NCI-H2171 (cell line): ENCODE measurements at places on chromosomes 7 and 10.

- DNase-seq = no peak
Measured at GRCh38 chr10:75839020-75839419, 407.6 kb downstream of the LRMDA start.

DNA sequence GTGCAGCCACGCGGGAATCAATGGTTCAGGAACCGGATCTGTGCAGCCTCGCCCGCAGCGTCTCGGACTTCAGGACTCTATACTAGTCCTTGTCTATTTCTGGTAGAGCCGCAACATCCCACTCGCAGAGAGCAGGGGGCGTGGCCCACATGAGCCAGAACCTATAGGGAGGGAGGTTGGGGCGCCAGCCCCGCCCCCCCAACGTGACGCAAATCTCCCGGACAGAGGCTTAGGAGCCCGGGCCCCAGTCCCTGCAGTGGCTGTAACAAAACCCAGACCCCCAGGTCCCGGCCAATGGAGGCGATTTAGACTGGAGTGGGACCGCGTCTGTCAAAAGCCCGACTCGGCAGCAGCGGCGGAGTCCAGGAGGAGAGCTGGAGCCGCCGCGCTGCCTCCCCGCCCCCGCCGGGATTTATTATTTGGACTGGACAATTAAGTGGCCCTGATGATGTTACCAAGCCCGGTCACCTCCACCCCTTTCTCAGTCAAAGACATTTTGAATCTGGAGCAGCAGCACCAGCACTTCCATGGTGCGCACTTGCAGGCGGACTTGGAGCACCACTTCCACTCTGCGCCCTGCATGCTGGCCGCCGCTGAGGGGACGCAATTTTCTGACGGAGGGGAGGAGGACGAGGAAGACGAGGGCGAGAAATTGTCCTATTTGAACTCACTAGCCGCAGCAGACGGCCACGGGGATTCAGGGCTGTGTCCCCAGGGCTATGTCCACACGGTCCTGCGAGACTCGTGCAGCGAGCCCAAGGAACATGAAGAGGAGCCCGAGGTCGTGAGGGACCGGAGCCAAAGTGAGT lies at the start of gene NKX2-3:
Gene NKX2-3 (plus strand): TSS at position 256 of the 809 bp plus-strand sequence. CDS start 190 bp downstream, at position 446.
- no peak for DNase-seq

DNA sequence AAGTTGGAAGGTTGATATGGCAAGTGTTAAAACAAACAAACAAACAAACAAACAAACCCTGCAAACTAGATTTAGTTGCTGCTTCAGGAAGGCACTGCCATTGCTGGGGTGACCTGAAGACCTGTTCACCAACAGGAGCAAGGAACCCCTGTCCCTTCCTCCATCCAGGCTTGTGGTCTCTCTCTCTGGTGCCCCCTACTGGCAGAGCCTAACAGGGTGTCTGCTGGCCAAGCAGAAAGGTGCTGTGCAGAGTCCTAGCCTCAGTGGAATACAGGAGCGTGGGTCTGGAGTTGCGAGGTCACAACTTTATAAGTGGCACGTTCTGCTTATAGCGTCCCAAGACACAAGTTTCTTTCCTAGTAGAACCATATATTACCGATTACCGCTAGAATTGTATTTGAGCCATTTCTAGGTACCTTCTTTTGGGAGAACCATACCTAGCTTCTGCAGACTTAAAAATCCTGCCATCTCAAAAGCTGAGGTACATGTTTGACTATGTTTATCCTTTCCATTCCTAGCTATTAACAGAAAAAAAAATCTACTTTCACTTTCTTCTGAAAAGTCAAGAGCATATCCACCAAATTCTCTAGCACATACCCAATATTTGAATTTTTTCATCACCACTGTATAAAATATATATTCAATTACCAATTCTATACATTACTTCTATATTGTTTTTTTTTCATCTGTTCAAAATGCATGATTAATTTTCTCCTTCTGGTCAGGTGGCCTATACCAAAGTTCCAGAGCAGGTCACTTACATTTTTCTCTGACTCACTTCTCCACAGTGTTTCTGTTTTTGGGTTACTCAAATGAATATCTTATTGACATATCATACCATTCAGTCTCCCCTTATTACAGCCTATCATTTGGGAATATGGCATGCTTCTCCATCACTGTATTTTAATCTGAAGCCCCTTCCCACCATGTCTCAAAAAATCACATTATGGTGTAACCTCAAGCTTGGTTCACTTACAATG lies 29.1 kb upstream of the CALD1 start:
- no peak for DNase-seq

DNA sequence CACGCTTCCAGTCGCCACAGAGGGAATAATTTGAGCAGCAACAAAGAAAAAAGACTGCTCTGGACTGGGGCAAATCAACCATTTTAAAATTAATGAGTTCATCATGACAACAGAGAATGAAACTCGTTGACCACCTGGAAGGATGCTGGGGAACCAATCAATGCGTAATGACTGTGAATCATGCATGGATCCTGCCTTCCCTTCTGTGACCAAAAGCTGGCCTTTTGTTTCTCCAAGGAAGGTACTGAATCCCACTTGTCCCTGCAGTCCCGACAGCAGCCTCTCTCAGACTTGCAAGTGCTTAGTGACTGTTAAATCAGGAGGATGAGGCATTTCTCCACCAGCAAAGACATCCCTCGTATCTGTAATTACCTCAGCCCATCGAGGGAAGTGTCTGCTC lies 68.0 kb upstream of the TNS3 start:
- no peak for DNase-seq

- DNase-seq = no peak
Measured at GRCh38 chr7:44368455-44368854, 43.1 kb upstream of the CAMK2B start.

DNA sequence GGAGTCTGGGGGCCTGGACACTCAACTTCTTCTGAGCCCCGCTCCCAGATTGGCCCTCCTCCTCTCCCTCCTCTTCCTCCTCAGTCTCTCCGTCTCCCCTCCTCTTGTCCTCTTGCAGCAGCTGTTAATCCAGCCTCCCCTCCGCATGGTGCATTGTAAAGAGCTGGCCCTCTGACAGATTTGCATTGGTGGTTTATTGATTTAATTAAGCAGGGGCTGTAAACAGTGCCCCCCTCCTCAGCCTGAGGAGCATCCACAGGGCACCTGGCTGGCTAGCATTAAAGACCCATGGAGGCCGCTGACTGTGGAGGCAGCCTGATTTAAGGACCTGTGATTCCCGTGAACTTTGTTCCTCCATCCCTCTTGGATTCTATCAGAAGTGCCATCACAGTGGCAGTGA lies 28.9 kb upstream of the PCBD1 start:
- no peak for DNase-seq

DNA sequence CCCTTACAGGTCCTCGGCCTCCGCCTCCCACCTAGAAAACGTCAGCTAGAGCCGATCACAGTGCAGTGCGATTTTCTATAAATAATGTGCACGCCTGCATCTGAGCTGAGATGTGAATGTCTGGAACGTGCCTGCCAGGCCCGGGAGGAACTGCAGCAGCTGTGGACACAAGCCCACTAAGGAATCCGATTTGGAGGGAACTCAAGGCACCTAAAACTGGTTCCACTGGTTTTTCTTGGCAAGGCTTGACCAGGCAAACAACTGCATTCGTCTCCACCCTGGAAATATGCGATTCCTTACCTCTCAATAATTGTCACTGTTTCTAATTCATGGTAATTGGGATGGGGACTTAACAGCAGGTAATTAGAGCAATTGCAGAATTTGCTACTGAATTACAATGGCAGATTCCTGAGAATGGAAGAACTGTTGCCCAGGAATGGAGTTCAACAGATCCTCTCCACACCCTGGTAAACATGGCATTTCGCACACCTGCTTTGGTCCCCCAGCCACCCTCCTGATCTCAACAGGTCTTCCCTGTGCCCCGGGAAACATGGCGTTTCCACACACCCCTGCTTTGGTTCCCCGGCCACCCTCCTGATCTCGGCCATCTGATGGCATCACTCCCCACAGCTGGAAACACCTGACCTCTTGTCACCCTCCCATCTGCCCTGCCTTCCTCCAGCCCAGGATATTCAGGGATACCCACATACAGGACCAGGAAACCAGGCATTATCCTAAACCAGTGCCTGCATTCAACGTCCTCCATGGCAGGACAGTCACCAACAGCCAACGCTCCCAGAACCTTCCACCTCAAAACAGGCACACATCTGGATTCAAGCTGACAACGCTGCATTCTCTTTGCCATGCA lies 76.0 kb downstream of the DIP2C start:
- DNase-seq = no peak

DNA sequence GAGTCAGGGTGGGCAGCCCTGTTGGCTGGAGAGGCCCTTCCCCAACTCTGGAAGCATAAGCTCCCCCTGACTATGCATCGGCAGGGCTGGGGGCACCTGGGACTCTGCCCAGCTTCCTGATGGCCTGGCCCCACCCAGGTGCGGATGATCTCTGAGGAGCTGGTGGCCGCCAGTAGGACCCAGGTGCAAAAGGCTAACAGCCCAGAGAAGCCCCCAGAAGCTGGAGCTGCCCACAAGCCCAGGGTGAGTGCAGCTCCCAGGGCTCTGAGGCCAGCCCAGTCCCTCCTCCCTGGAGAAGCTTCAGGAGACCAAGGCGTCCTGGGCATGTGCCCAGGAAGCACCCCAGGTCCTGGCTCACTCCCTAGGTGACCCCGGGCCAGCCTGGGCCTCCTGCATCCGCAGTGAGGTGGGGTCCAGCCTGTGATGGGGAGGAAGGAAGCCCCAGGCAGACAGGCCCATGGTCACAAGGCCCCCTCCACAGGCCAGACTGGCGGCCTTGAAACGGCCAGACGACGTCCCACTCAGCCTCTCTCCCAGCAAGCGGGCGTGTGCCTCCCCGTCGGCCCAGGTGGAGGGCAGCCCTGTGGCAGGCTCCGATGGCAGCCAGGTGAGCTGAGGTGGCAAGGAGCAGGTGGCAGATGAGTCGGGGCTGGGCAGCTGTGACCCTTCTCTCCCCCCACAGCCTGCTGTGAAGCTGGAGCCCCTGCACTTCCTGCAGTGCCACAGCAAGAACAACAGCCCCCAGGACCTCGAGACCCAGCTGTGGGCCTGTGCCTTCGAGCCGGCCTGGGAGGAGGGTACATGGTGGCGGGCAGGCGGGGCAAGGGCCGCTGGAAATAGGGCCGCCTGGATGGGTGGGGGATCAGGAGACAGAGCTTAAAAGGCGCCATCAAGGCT lies 3.0 kb downstream of the LRWD1 start:
- DNase-seq = no peak

GRCh38 chr7:142709921-142710320 lies 39.4 kb upstream of the PRSS1 start:
- no peak for DNase-seq

DNA sequence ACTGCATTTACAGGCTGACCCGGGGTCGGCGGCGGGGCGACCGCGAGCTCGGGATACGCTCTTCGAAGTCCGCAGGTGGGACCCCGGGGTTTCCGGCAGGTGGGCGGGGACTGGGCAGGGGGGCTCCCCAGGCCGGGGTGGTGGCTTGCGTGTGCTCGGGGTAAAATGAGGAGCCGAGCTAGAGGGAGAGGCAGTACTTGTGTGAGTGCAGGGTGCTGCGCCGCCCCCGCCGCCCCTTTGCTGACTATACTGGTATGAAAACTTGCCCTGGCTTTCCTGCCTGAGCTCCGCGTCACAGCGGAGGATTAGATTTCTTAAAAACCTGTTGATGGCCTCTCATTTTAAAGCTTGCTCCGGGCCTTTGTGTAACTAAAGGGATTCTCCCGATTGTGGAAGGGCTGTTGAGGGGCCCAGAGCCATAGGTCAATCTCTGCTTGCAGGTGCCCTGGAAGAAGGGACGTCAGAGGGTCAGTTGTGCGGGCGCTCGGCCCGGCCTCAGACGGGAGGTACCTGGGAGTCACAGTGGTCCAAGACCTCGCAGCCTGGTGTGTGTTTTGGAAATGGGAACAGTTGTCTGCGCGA lies 488 bp downstream of the ARMC10 start:
- DNase-seq = peak; percentile 56

GRCh38 chr10:29105516-29106215 lies 183.2 kb upstream of the LYZL1 start:
- no peak for DNase-seq

GRCh38 chr7:27605283-27605682 lies 57.4 kb downstream of the HIBADH start:
- DNase-seq = no peak

DNA sequence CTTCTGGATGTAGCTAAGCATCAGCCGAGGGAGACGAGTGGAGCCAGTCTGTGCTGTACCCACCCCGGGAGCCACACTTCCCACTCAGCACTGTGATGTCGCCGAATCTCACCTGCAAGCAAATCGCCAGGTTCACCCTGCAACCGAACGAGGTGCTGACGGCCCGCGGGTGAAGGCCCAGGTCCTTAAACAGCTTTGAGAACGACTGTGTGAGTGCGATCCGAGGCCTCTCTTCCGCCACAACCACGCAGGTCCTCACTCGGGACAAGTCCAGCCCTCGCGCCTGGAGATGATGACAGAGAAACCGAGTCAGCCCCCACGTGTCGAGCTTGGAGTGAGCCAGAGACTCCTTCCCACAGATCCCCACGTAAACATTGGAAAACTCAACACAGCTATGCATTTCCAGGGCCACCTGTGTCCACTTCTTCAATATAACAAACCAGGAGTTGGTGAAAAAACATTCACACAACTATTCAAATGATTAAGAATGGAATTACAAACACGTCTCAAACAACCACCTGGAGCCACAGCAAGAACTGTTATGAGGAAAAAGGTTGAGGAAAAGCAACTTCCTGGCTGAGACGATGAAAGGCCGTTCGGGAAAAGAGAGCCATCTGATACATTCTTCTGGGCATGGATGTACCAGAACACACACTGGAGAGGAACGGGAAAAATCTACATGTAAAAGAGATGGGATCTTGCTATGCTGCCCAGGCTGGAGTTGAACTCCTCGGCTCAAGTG lies 191.8 kb downstream of the ZMYND11 start:
- DNase-seq = no peak

GRCh38 chr7:101625031-101625791 lies 3.9 kb downstream of the MYL10 start:
- DNase-seq = no peak

DNA sequence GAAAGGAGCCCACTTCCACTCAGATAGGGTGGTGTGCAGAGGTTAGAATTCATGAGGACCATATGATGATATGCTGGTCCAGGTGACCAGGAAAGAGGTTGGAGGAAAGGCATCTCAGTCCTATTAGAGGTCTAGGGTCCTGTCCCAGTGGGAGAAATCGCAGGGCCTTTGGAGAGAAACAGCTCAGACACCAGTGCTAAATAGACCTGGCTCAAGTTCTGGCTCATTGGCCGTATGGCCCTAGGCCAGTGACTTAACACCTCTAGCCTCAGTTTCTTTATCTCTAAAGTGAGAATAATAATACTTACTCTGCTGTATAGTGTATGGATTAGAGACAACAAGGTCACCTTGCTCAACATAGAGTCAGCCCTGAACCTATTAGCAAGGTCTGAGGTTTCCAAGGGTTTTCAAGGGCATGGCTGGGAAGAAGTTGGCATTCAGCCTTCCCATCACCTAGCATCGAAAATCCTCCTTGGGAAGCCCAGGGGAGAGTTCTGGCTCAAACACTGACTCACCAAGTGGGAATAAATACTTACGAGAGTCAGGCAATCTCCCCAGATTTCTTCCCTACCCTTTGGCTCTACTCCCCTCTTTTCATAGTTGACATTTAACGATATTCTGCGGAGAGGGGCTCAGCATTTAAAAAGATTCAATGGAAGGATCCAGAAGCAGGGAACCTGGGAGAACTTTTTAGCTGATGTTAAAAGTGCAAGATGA lies 473.1 kb upstream of the PODXL start:
- no peak for DNase-seq
